ENCODE measurements at places on chromosomes 3 and 15.

- DNase-seq, result no peak
These were observed 18.2 kb downstream of the DCUN1D1 start for GRCh38 chr3:182962166-182962565.

DNA sequence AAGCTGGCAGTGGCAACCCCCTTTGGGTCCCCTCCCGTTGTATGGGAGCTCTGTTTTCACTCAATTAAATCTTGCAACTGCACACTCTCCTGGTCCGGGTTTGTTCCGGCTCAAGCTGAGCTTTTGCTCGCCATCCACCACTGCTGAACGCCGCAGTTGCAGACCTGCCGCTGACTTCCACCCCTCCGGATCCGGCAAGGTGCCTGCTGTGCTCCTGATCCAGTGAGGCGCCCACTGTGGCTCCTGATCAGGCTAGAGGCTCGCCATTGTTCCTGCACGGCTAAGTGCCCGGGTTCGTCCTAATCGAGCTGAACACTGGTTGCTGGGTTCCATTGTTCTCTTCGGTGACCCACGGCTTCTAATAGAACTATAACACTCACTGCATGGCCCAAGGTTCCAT, 22.8 kb downstream of the CHST2 start:
- no peak for DNase-seq

DNA sequence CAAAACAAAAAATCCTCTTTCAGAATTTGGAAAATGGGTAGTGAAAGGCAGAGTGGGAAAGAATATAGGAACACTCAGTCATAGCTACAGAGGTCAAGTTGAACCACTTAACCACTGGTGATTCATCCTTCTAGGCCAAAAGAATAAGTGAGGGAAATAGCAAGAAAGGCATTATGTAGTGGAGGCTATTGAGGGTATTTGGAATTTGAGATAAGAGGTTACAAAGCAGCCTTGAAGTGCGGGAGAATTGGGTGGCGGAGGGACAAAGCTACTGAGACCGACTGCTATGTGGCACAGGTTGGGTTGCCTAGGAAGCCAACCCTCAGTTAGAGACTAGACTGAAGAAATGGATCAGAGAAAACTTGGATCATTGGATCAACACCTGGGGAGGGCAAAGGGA, 109.5 kb downstream of the SYNPR start:
- no peak for DNase-seq

DNA sequence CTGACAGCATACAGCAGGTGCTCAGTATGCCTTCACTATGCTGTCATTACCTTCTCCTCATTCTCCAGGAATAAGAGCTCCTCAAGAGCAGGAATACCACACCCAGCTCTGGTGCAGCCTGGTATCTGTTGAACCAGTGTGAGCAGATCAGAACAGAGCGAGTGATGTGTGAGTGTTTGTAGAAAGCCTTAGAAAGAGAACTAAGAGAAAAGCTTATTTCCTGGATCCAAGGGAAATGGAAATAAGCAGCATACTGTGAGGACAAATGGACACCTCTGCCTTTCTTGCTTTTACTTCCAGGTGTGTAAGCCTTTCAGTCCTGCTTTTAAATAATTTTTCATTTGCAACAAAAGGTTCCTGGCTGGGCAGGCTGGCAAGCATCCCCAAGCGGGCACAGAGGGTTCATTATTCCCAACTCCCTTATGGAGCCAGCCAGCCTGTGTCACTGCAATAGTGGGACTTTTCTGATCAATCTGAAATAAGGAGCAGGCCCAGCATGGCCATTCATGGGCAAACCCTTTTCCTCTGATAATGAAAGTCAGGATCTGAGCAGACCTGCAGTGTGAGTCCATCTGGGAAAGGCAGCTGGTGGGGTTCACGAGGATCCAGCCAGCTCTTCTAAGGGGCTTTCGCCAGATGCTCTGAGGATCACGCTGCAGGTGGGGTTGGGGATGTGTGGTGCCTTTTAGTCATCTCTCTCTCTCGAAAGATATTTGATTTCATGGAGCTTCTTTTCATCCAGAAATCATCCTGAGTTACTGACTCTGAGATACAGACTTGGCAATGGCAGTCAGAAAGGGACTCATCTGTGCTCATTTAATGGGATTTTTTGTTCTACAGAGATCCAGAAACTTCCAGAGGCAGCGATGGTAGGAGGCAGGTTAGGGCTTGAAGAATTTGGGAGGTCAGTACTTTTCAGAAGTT, 594.9 kb upstream of the CFAP20DC start:
- DNase-seq, result no peak

- no peak for DNase-seq
These were observed 104.9 kb upstream of the MANF start for GRCh38 chr3:51280176-51280575.

GRCh38 chr15:57061281-57061680, 142.8 kb downstream of the TCF12 start:
- DNase-seq, result no peak

DNA sequence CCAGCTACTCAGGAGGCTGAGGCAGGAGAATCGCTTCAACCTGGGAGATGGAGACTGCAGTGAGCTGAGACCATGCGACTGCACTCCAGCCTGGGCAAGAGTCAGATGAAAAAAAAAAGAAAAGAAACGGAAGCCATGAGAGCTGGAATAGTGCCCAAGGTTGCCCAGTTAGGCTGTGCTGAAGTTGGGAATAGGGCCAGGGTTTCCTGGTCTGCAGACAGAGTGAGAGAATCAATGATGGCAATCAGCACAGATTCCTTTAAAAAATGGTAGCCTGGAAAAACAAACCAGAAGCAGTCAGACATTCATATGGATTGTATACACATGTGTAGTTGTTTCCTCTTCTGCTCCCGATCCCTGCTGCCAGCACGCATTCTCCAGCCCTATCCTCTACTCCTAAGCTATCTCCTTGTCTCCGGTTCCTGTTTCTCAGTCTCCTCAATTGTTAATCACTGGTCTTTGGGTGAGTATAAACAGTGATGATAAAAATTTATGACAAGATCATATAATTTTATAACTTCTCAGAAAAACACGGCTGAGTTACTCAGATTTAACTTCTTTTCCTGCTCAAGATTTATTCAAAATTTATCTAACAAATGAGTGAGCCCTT, 316.2 kb upstream of the UMPS start:
- DNase-seq, result no peak

All from naive thymus-derived CD4-positive, alpha-beta T cell (primary cell).